OCI-LY7 (cell line): ENCODE measurements at places on chromosomes 3 and 15.

- DNase-seq = no peak
These were observed 165.2 kb upstream of the ROPN1 start for GRCh38 chr3:124156866-124157712.

GRCh38 chr15:98658831-98659699 lies 10.7 kb downstream of the IGF1R start:
- DNase-seq = peak; percentile 68

DNA sequence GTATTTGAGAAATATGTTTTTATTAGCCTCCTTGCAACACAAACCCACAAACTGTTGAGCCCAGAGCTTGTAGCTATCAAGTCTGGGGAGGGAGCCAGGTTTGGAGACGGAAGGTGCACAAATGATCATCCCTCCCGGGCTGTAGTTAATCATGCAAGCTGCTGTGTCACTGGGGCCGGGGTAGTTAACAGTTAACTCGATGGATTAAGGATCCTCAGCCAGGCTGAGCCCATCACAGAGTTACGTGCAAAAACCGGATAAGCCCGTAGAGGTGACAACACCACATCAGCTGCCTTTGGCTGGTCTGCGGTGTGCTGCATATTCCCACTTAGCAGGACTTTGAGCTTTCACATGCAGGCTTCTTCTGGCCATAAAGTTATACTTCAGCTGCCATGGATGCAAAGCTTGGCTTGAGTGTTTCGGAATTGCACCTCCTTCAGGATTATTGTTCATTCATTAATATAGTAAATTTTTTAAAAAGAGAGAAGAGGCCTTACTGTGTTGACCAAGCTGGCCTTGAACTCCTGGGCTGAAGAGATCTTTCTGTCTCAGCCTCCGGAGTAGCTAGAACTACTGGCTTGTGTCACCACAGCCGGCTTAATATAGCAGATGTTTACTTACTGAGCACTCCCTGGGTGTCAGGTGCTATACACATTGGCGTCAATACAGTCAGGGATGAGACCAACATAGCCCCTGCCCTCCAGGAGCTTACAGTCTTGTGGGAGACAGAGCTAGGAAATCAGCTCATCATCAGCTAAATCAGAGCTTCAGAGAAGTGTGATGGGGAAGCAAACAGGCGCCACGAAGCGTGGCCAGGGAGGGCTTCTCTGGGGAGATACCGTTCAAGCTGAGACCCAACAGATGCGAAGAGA lies 226.8 kb upstream of the BHLHE40 start:
- no peak for DNase-seq

- DNase-seq = no peak
These were observed 828 bp upstream of the VWA5B2 start for GRCh38 chr3:184228376-184229137.

- no peak for DNase-seq
These were observed 25.7 kb downstream of the RGMA start for GRCh38 chr15:93063262-93063671.

- no peak for DNase-seq
These were observed 57.1 kb upstream of the LINGO1 start for GRCh38 chr15:77689821-77690220.

GRCh38 chr15:65033659-65034269 lies 4.3 kb upstream of the MTFMT start:
- peak; percentile 68 for DNase-seq

- no peak for DNase-seq
These were observed 107.4 kb upstream of the FOXB1 start for GRCh38 chr15:59896663-59897074.

DNA sequence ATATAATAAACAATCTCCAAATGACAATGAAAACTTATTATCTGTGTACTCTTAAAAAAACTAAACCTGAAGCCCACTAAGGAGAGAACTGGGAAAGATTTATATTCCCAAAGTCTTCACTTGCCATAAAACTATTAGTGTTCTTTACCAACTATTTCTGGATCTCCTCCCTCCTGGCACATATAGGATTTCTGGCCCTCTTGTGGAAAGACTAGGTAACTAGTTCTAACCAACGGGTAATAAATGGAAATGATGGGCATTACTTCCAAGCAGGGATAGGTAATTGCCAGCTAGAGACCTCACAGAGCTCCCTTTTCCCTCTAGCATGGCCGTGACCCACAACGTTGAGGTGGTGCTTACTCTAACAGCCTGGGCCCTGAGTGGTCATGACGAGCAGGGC lies 110.1 kb downstream of the DNAH12 start:
- DNase-seq = peak; percentile 13

- no peak for DNase-seq
These were observed 5.5 kb downstream of the ABCC5 start for GRCh38 chr3:184011937-184012889.

DNA sequence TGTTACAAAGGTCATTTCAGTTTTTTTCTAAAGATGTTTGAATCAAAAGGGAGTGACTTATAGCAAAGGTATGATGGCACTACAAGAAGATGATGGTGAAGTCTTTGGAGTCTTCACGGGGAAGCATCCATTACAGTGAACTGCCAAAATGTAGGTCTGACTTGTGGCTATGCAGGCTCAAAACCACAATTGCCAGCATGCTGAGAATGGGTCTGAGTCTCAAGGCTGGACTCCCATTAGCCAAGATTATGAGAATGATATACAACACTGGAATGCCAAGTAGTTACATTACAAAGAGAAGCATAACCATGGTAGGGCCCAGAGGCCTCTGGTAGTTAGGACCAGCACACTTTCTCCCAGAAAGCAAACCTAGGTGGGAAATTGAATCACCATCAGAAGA lies 194.2 kb downstream of the MTHFS start:
- DNase-seq = no peak

DNA sequence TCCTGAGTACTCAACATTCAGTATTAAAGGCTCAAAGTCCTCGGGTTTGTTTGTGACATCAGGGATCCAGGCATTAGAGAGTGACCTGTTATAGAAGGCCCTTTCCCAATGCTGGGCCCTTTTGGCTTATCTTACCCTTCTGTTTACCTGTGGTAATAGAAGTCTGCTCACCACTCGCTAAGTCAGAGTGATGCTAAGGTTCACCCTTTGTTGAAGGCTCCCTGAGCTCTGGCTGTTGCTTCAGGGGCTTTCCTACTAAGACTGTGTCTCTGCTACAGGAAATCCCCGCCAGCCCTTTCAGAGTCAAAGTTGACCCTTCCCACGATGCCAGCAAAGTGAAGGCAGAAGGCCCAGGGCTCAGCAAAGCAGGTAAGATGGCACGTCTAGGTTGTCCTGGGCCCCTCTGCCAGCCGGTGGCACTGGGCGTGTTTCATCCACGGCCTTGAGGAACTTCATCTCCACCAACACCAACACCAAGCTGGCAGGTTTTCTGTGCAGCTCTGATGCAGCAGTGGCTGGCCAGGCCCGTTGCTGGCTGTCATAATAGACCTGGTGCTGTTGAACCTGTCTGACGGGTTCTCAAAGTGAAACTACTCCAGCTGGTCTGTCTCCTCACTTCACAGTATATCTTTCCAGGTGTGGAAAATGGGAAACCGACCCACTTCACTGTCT lies 99.1 kb downstream of the DNASE1L3 start:
- no peak for DNase-seq

GRCh38 chr15:67063689-67064606 lies 1.5 kb upstream of the SMAD3 start:
- no peak for DNase-seq

- no peak for DNase-seq
These were observed 230.1 kb upstream of the UBE2E1 start for GRCh38 chr3:23575697-23576096.

DNA sequence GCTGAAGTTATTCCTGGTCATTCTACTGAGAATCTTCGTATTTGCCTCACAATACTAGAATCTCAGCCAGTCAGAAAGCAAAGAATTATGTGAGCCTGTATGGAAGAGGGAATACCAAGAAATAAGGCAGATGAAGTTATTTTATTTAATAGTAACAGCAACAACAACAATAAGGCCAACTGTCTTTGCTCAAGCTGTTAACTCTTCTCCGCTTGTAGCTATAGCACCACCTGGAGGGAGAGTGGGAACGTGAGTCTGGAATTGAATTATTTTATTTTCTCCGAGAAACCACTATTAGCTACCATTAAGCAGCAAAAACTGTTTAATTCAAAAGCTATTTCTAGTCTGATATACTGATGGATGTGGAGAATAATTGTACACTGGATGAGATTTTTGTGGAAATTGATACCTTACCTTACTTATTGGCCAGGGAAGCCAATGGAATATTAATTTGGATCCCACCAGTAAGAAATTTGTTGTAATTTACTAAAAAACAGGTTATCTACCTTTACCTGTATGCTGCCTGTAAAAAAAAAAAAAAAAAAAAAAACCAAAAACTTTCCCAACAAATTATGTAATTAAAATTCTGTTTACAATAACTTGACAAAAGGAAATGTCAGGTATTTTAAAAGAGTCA lies 50.1 kb downstream of the CALML4 start:
- DNase-seq = peak; percentile 72

- DNase-seq = no peak
These were observed 41.7 kb downstream of the SOX2 start for GRCh38 chr3:181753391-181753790.

- DNase-seq = no peak
These were observed 160.9 kb downstream of the TBC1D5 start for GRCh38 chr3:17581421-17582080.
